ENCODE measurements at places on chromosomes 13 and 19.

DNA sequence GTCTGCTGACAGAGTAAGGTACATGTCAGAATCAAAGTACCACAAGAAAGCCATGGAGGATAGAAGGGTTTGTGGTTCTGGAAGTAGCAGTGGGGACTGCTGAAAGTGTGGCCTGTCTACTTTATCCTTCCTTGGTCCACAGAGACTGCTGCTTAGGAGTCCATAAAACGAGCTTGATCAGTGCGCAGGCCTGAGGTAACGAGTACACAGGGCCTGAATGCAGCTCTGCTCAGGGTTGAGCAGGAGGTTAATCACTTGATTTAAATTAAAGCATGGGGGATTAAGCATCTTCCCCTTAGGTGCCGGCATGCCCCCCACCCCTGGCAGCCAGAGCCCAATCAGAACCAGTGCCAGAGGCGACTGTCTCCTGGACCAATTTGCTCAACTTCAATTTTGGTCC lies 34.9 kb upstream of the WASF3 start:
- DNase-seq = no peak

- no peak for DNase-seq
These were observed 27.7 kb downstream of the TMEM161A start for GRCh38 chr19:19110410-19111135.

DNA sequence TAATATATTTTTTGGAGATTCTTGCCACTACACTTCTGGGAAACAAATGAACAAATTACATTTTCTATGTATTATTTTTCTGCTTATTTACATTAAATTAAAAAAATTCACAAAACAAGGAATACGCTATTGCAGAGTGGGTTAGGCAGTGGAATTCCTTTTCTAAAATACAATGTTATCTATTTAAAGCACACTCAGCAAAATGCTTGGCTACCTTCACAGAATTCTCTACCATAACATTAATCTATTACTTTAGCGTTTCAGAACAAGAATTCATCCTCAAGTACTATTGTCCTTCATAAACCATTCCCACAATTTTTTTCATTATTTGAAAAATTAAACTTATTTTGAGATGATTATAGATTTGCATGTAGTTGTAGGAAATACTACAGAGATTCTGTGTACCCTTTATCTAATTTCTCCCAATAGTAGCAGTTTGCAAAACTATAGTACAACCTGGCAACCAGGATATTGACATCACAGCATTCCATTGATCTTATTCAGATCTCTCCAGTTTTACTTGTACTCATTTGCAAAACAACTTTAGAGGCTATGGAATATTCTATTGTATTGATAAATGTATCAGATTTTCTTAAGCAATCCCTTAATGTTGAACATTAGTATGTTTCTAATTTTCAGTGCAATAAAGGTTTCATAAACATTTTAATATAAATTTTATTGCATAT lies 120.9 kb downstream of the DLEU7 start:
- no peak for DNase-seq

- DNase-seq = peak; percentile 77
These were observed 87.6 kb downstream of the CAB39L start for GRCh38 chr13:49356223-49356622.

- no peak for DNase-seq
These were observed 642.3 kb upstream of the SLITRK1 start for GRCh38 chr13:84524586-84524985.

Data from AG09319 (cell line).